Fibroblast of the aortic adventitia (primary cell): ENCODE measurements at places on chromosomes 3 and 15. TPM values are rescaled to one million over a fixed set of nuclear protein-coding genes. Genes with fewer than 3 reads are reported as not detected.

The MKRN3 gene
- 0.45 and 0.65 TPM in 2 replicates for total RNA-seq

The C2CD4B gene
- total RNA-seq, result not detected in 2 replicates

The CKMT1B gene
- total RNA-seq, result not detected in 2 replicates

The AHSG gene
- total RNA-seq, result not detected in 2 replicates

The C2CD4A gene
- not detected in 2 replicates for total RNA-seq

The TXNRD3 gene
- total RNA-seq, result 13.2 and 27.9 TPM in 2 replicates

The HYAL1 gene
- total RNA-seq, result 0.90 TPM in 1 of 2 replicates, not detected in the other

The GOLGA6B gene
- total RNA-seq, result not detected in 2 replicates

The EXOG gene
- total RNA-seq, result 14.4 and 39.6 TPM in 2 replicates

The POLQ gene
- 0.49 and 10.1 TPM in 2 replicates for total RNA-seq

The EOMES gene
- total RNA-seq, result 0.18 TPM in 1 of 2 replicates, not detected in the other

The PTH1R gene
- total RNA-seq, result 0.16 TPM in 1 of 2 replicates, not detected in the other

The ATP8B4 gene
- 0.99 and 1.1 TPM in 2 replicates for total RNA-seq

The ANKUB1 gene
- total RNA-seq, result not detected in 2 replicates

The ARPIN gene
- 17.6 and 23.0 TPM in 2 replicates for total RNA-seq

The MASP1 gene
- total RNA-seq, result 4.8 and 19.2 TPM in 2 replicates

The MYZAP gene
- not detected in 2 replicates for total RNA-seq

The ATP10A gene
- total RNA-seq, result 4.4 and 5.8 TPM in 2 replicates

The SPCS1 gene
- 18.6 and 111 TPM in 2 replicates for total RNA-seq

The TTLL13 gene
- total RNA-seq, result 0.09 TPM in 1 of 2 replicates, not detected in the other

The LYSMD2 gene
- 3.1 and 7.6 TPM in 2 replicates for total RNA-seq

The SLC9C1 gene
- total RNA-seq, result 0.33 and 0.45 TPM in 2 replicates

The CCDC33 gene
- total RNA-seq, result 0.09 TPM in 1 of 2 replicates, not detected in the other

The DGKG gene
- total RNA-seq, result 0.08 and 0.27 TPM in 2 replicates

The MYRIP gene
- total RNA-seq, result 8.6 TPM in 1 of 2 replicates, not detected in the other

The KCNMB3 gene
- total RNA-seq, result 0.08 and 2.2 TPM in 2 replicates

The ITIH1 gene
- 1.3 TPM in 1 of 2 replicates, not detected in the other for total RNA-seq

The MYH15 gene
- total RNA-seq, result 0.99 and 1.6 TPM in 2 replicates

The ISG20 gene
- 1.9 and 6.6 TPM in 2 replicates for total RNA-seq

The GALK2 gene
- 30.9 and 50.5 TPM in 2 replicates for total RNA-seq

The DUOXA1 gene
- total RNA-seq, result 0.36 TPM in 1 of 2 replicates, not detected in the other

The SERINC4 gene
- 0.18 TPM in 1 of 2 replicates, not detected in the other for total RNA-seq

The RBPMS2 gene
- 0.09 TPM in 1 of 2 replicates, not detected in the other for total RNA-seq

The TMEM108 gene
- total RNA-seq, result not detected in 2 replicates

The SLC9A9 gene
- 23.8 and 32.8 TPM in 2 replicates for total RNA-seq

The KLHL6 gene
- not detected in 2 replicates for total RNA-seq

The CCDC80 gene
- total RNA-seq, result 614 and 2,284 TPM in 2 replicates

The VGLL4 gene
- 94.2 and 131 TPM in 2 replicates for total RNA-seq

The NMB gene
- 4.1 TPM in 1 of 2 replicates, not detected in the other for total RNA-seq

The SLC35G2 gene
- 14.0 and 14.7 TPM in 2 replicates for total RNA-seq

The LPP gene
- total RNA-seq, result 33.2 and 92.1 TPM in 2 replicates

The MNS1 gene
- total RNA-seq, result 3.8 and 7.0 TPM in 2 replicates

The MESD gene
- 18.9 and 25.8 TPM in 2 replicates for total RNA-seq

The SKOR1 gene
- 0.08 and 0.09 TPM in 2 replicates for total RNA-seq

The IQCF6 gene
- not detected in 2 replicates for total RNA-seq

The UMPS gene
- 28.6 and 83.3 TPM in 2 replicates for total RNA-seq

The CADM2 gene
- 2.2 TPM in 1 of 2 replicates, not detected in the other for total RNA-seq

The SAMD7 gene
- total RNA-seq, result not detected in 2 replicates

The MST1R gene
- total RNA-seq, result 0.81 and 1.3 TPM in 2 replicates

The DALRD3 gene
- 32.6 and 46.4 TPM in 2 replicates for total RNA-seq

The CATSPER2 gene
- total RNA-seq, result 1.5 and 2.4 TPM in 2 replicates

The HRG gene
- not detected in 2 replicates for total RNA-seq

The GMPPB gene
- 14.3 and 31.0 TPM in 2 replicates for total RNA-seq

The GOLGA8S gene
- under 0.01 TPM in 1 of 2 replicates, not detected in the other for total RNA-seq

The LRRC31 gene
- total RNA-seq, result not detected in 2 replicates

The MRPL3 gene
- 164 and 376 TPM in 2 replicates for total RNA-seq
